ENCODE measurements at places on chromosomes 11 and 22. TPM values are rescaled to one million over a fixed set of nuclear protein-coding genes. Genes with fewer than 3 reads are reported as not detected.

DNA sequence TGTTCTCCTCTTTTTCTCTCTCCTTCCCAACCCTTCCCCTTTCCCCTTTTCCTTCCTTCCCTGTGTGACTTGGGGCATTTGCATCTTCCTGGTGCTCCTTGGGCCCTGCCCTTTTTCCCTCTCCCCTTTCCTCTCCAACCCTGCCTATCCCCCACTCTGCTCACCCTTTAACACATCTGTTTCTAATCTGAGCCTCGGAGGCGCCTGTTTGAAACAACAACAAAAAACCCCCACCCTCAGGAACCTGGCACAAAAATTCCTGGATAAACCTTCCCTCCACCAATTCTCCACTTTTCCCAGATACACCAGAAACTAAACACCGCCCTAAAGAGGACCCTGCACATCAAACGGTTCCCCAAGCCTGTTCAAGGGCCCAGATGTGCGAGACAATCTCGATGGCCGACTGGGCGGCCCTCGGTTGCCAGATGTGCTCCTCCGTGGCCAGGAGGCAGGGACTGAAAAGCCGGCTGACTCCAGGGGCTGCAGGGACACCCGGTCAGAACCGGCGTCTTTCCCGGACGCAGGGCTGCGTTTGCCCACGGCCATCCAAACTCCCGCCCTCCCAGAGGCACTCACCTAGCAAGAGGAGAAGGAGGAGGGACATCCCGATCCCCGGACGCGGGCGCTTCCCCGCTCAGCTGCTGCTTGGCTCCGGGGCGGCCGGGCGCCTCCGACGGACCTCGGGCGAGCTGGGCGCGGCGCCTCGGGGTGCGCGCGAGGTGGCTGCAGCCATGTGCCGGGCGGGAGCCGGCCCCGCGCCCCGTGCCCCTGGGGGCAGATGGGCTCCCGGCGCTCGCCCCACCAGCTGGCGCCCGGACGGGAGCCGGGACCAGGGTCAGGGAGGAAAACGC lies 486 bp downstream of the CLMP start:
- H3K27me3 ChIP-seq = peaks cover 28% of the 10 kb centered on the region
- H3K27ac ChIP-seq = peak overlapping the region; percentile 33
- peak overlapping the region; percentile 31 for H3K4me3 ChIP-seq
- DNase-seq = no peak

The GRAP2 gene
- 3.4 TPM for total RNA-seq

DNA sequence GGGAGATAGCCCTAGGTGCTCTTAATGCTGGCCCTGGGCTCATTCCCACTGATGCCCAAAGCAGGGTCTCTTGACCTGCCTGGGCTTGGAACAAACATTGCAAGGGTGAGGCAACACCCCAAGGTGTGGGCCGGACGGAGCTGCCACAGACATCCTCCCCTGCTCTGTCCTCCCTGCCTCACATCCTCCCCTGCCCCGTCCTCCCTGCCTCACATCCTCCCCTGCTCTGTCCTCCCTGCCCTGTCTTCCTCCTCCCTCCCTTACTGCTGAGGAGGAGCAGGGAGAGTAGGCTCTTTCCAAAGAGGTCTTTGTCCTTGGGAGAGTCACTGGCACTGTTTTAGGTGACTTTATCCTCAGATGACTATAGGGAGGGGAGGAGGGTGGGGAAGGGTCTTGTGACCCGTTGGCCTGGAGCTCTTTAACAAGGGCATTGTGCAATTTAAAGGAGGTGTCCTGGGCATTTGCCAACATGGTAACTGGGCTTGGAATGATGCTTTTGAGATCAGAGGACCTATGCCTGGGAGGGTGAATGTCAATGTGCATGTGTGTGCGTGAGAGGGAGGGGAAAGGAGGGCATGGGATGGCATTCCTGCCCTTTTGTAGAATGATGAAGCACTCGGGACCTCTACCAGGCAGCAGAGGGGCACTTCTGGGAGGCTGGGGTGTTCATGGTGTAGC lies 700 bp downstream of the FAM180B start:
- peaks cover 38% of the 10 kb centered on the region for H3K36me3 ChIP-seq
- no peak for DNase-seq
- no peak overlapping the region for H3K27ac ChIP-seq
- no peak overlapping the region for H3K4me3 ChIP-seq
- H3K4me1 ChIP-seq = no peaks in the 10 kb centered on the region

The OR52B2 gene
- 0.34 TPM for total RNA-seq

- no peak overlapping the region for H3K4me3 ChIP-seq
- no peaks in the 10 kb centered on the region for H3K36me3 ChIP-seq
- no peak overlapping the region for H3K27ac ChIP-seq
- DNase-seq = no peak
- H3K27me3 ChIP-seq = peaks cover 88% of the 10 kb centered on the region
These were observed 5.7 kb upstream of the CHRM1 start for GRCh38 chr11:62926680-62927455.

GRCh38 chr22:39389420-39389819 lies 10.2 kb upstream of the TAB1 start:
- no peak overlapping the region for H3K27ac ChIP-seq
- peaks cover 7% of the 10 kb centered on the region for H3K4me1 ChIP-seq
- peak; percentile 4 for DNase-seq
- no peaks in the 10 kb centered on the region for H3K27me3 ChIP-seq

DNA sequence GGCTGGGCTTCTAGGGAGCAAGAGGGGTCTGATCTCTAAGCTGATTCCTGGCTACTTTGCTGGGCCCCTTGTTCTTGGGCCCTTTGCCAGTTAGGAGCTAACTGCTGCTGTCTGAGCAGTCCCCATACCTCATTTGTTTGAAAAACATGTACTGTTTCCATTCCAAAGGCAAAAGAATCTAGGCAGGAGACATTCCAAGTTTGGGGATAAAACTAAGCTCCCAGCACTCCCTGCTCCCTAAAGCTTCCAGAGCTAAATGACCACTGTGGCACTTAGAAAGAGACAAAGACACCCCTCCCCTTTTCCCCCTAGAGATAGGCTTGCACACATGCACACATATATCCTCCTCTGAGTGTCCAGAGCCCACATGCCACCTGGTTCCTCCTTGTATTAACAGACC lies 22.7 kb upstream of the RRM1 start:
- H3K4me3 ChIP-seq = no peak overlapping the region
- no peaks in the 10 kb centered on the region for H3K4me1 ChIP-seq
- no peaks in the 10 kb centered on the region for H3K36me3 ChIP-seq

DNA sequence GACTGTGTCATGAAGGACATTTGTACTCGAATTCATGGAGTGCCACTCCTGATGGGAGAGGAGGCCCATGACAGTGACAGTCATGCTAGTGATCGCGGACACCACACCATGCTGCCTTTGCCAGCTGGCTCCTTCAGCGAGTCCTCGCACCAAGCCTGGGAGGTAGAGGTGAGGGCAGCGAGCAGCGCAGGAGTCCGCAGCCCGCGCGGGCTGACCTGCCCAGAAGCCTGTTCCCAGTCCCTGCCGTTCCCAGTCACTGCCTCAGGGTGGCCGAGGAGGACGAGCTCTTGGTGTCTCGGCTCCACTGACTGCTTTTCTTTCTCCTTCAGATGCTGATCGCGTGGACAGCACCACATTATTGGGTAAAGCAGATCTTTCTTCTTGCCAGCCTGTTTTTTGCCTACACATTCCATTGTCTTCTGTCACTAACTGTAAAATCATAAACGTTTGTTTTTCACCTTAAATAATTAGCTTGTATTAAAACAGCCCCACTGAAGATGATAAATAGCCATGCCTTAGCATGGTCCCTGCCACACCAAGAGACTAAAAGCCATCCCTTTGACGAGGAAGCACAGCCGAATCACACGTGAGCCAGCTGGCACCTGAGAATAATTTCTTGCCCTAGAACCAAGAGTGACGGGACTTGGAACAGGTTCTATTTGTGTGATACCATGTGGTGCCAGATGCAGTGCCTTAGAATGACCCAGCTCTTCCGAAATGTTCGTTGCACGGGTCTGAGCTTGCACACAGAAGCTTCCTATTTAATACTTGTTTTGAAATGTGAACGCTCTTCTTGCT lies 25.5 kb downstream of the FAM118A start:
- H3K36me3 ChIP-seq = peaks cover 81% of the 10 kb centered on the region
- no peak overlapping the region for H3K4me3 ChIP-seq
- H3K27me3 ChIP-seq = no peaks in the 10 kb centered on the region
- no peak overlapping the region for H3K27ac ChIP-seq
- no peak for DNase-seq

DNA sequence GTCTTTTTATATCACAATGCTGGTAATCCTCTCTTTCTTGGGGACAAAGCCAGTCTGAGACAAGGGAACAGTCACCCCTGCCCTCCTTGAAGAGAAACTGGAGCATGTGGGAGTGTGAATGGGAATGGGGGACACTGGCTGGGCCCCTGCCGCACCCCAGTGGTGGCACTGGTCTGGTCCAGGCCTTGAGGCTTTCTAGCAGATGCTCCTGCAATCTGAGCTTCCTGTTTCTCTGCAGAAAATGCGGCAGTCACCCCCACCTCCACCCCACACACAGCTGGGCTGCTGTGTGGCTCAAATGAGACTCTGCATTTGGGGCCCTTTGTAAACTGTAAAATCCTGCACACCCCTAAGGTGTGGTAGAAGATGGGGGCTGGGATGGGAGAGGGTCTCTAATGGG lies 6.6 kb upstream of the MARK2 start:
- DNase-seq = no peak
- H3K27me3 ChIP-seq = no peaks in the 10 kb centered on the region
- peaks cover under 1% of the 10 kb centered on the region for H3K4me1 ChIP-seq

The MYBPC3 gene
- total RNA-seq = 0.52 TPM

The TP53AIP1 gene
- 0.39 TPM for total RNA-seq

The GGT5 gene
- total RNA-seq = 18.9 TPM

The COMT gene
- 191 TPM for total RNA-seq

- H3K4me1 ChIP-seq = peaks cover 20% of the 10 kb centered on the region
- peaks cover 83% of the 10 kb centered on the region for H3K36me3 ChIP-seq
- H3K27ac ChIP-seq = no peak overlapping the region
- no peaks in the 10 kb centered on the region for H3K27me3 ChIP-seq
- H3K4me3 ChIP-seq = no peak overlapping the region
These were observed 50.6 kb upstream of the MN1 start for GRCh38 chr22:27851974-27852746.

DNA sequence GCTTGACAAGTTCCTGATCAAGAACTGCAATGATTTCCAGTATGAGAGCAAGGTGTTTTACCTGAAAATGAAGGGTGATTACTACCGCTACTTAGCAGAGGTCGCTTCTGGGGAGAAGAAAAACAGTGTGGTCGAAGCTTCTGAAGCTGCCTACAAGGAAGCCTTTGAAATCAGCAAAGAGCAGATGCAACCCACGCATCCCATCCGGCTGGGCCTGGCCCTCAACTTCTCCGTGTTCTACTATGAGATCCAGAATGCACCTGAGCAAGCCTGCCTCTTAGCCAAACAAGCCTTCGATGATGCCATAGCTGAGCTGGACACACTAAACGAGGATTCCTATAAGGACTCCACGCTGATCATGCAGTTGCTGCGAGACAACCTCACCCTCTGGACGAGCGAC lies 12.0 kb downstream of the YWHAH start:
- DNase-seq = no peak
- no peak overlapping the region for H3K4me3 ChIP-seq
- H3K27ac ChIP-seq = no peak overlapping the region
- no peaks in the 10 kb centered on the region for H3K27me3 ChIP-seq
- peaks cover 20% of the 10 kb centered on the region for H3K4me1 ChIP-seq

All from left lung (tissue), 14 donors.